Activated CD4-positive, CD25-positive, alpha-beta regulatory T cell (primary cell): ENCODE measurements at places on chromosomes 1 and 21.

GRCh38 chr1:220684890-220685289 is 5.3 kb upstream of the C1orf115 start:
- DNase-seq, result no peak

GRCh38 chr1:156268336-156268735 is 14.3 kb downstream of the SMG5 start:
- DNase-seq, result no peak

GRCh38 chr1:218735436-218736032 is 390.4 kb downstream of the TGFB2 start:
- DNase-seq, result no peak

- DNase-seq, result no peak
Measured at GRCh38 chr1:155207806-155208540, at the start of gene THBS3. TSS of gene THBS3 (minus strand) at chr1:155207897. CDS start at chr1:155207876, 21 bp downstream.
